Activated CD8-positive, alpha-beta T cell treated with anti-CD3 and anti-CD28 coated beads for 36 hours (primary cell): ENCODE measurements at places on chromosomes 12 and 14. TPM values are rescaled to one million over a fixed set of nuclear protein-coding genes. Genes with fewer than 3 reads are reported as not detected.

SYT1 gene
- total RNA-seq, result not detected

TAS2R46 gene
- 1.3 TPM for total RNA-seq

CLEC2A gene
- total RNA-seq, result not detected

SLC7A7 gene
- 0.45 TPM for total RNA-seq

PKP2 gene
- 0.23 TPM for total RNA-seq

- H3K27ac ChIP-seq, result peak overlapping the region; percentile 91
- peaks cover 26% of the 10 kb centered on the region for H3K4me1 ChIP-seq
- no peaks in the 10 kb centered on the region for H3K27me3 ChIP-seq
- H3K4me3 ChIP-seq, result no peak overlapping the region
Observed at GRCh38 chr14:91293281-91293680, 48.8 kb upstream of the GPR68 start.

GRCh38 chr14:105177082-105177481 lies 4.0 kb downstream of the NUDT14 start:
- DNase-seq, result no peak
- peaks cover 14% of the 10 kb centered on the region for H3K4me1 ChIP-seq
- H3K4me3 ChIP-seq, result no peak overlapping the region
- H3K27ac ChIP-seq, result no peak overlapping the region
- no peaks in the 10 kb centered on the region for H3K36me3 ChIP-seq

DNA sequence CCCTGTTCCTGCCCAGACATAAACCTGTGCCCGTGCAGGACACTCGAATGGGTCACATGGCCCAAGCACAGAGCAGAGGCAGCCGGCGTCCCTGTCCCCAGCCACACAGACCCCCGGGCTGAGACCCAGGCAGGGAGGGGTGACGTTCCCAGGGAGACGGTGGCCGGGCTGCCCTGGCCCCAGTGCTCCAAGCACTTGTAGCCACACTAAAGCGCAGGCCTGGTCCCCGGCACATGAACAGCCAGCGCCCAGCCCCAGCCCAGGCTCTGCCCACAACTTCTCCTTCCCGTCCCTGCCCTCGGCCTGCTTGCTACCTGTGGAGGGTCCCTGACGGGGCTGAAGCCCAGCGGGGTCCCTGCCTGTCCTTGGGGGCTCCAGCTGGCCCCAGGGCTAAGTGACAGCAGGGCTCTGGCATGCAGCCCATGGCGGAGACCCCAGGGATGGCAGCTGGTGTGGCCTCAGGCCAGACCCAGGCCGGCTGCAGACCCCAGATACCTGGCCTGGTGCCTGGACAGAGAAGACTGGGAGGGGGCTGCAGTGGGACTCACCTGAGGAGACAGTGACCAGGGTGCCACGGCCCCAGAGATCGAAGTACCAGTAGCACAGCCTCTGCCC lies 338.4 kb downstream of the TMEM121 start:
- peaks cover 37% of the 10 kb centered on the region for H3K4me1 ChIP-seq
- H3K4me3 ChIP-seq, result no peak overlapping the region
- H3K27me3 ChIP-seq, result no peaks in the 10 kb centered on the region
- no peaks in the 10 kb centered on the region for H3K36me3 ChIP-seq
- H3K27ac ChIP-seq, result peak overlapping the region; percentile 46
- DNase-seq, result no peak

GRCh38 chr14:51855234-51855633 lies 5.2 kb upstream of the GNG2 start:
- no peak for DNase-seq
- peaks cover 54% of the 10 kb centered on the region for H3K4me1 ChIP-seq
- H3K36me3 ChIP-seq, result peaks cover 16% of the 10 kb centered on the region
- no peak overlapping the region for H3K4me3 ChIP-seq

NEUROD4 gene
- not detected for total RNA-seq

IL23A gene
- total RNA-seq, result 41.3 TPM

GTF2A1 gene
- total RNA-seq, result 35.9 TPM

- no peak for DNase-seq
- peaks cover 3% of the 10 kb centered on the region for H3K27me3 ChIP-seq
- H3K4me3 ChIP-seq, result no peak overlapping the region
- H3K36me3 ChIP-seq, result no peaks in the 10 kb centered on the region
- H3K27ac ChIP-seq, result no peak overlapping the region
- H3K4me1 ChIP-seq, result no peaks in the 10 kb centered on the region
Observed at GRCh38 chr14:36619853-36620252, 37.4 kb upstream of the NKX2-8 start.

DNA sequence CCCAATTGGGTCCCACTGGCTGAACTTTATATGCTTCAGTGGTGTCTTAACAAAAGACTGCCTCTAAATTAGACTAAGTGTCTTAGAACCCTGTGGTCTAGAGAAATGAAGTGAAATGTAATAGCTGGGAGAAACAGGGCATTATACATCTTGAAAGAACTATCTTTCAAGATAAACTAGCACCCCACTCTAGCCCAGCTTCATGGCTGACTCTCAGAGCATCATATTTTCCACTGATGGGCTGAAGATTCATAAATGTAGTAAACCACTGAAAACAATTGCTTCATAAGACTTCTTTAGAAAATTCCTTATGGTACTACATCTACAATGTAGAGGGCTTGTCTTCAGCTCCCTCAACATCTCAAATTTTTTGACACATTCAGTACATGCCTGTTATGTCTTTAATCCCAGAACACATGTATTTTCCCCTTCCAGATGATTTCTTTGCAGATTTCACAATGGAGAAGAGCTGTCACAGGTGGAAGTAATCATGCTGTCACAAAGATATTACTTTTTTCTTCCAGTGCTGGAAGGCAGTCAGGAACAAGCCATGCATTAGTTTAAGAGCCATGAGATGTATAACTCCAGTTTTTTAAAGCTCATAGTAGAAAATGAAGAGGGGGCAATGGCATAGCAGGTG lies 48.5 kb downstream of the IFNG-AS1 start:
- peak overlapping the region; percentile 80 for H3K27ac ChIP-seq
- H3K4me3 ChIP-seq, result no peak overlapping the region
- no peaks in the 10 kb centered on the region for H3K27me3 ChIP-seq
- DNase-seq, result peak; percentile 42
- no peaks in the 10 kb centered on the region for H3K36me3 ChIP-seq

- no peak overlapping the region for H3K27ac ChIP-seq
- no peak overlapping the region for H3K4me3 ChIP-seq
- H3K36me3 ChIP-seq, result no peaks in the 10 kb centered on the region
- H3K4me1 ChIP-seq, result peaks cover 20% of the 10 kb centered on the region
- H3K27me3 ChIP-seq, result peaks cover 18% of the 10 kb centered on the region
Observed at GRCh38 chr14:74568380-74568649, 43.7 kb downstream of the LTBP2 start.
